Panc1 (cell line): ENCODE measurements at places on chromosomes 5 and 9. TPM values are rescaled to one million over a fixed set of nuclear protein-coding genes. Genes with fewer than 3 reads are reported as not detected.

The PHYHD1 gene
- total RNA-seq: not detected

The GOLM1 gene
- 73.4 TPM for total RNA-seq

The C7 gene
- 1.4 TPM for total RNA-seq

The SLC6A7 gene
- not detected for total RNA-seq

DNA sequence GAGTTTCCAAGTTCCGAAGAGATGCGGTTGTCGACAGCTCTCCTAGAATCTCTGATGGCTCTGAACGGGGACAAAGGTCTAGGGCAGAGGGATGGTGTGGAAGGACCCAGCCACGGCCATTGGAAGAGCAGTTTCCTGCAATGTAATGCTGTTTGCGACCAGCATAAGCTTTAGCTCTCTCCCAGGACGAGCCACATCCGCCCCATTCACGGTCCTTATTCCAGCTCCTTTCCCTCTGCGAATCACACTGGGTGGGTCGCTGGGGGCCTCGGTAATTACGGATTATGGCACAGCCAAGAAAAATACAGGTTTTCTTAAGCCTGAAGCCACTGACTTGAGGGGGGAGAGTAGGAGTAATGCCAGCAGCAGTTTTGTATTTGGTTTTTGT lies 22.7 kb downstream of the ANXA2R start:
- DNase-seq: no peak
- peaks cover 38% of the 10 kb centered on the region for H3K4me1 ChIP-seq
- H3K36me3 ChIP-seq: no peaks in the 10 kb centered on the region
- H3K27ac ChIP-seq: peak overlapping the region; percentile 97
- H3K4me3 ChIP-seq: peak overlapping the region; percentile 65
- H3K27me3 ChIP-seq: no peaks in the 10 kb centered on the region

GRCh38 chr5:1299511-1299850 lies 4.6 kb upstream of the TERT start:
- no peaks in the 10 kb centered on the region for H3K36me3 ChIP-seq
- H3K27me3 ChIP-seq: no peaks in the 10 kb centered on the region
- no peak for DNase-seq
- no peak overlapping the region for H3K4me3 ChIP-seq
